ENCODE measurements at places on chromosomes 13 and 19.

DNA sequence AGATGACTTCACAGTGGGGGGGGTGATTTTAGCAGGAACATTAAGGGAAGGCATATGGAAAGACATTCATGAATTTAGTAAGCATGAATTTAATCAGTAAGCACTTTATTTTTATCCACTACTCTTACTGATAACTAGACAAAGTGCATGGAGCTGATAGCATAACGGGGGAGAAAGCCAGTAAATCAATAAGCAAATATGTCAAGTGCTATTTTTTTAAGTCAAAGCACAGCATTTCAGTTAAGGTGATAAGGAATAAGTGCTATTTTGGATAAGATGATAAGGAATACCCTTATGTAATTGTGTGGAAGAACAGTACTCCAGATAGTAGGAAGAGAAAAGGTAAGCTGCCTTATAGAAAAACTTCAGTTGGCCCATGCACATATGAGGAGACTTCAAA, 19.4 kb downstream of the UFM1 start:
- no peak for DNase-seq

DNA sequence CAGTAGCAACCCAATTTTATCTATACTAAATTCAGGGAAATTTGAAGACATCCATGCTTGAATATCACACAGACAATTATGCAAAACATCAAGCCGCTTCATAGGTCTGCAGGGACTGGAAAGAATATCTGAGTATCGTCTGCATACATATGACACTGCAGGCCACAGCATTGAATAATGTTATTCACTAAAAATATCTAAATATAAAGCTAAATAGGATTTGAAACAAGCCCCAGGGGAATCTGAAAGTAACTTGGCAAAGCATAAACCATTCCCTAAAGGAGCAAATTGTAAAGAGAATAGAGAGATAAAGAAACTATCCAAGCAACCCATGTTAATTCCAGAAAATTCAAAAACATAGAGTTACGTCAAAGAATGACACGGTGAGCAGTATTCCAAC, 1251.0 kb downstream of the PCDH17 start:
- no peak for DNase-seq

DNA sequence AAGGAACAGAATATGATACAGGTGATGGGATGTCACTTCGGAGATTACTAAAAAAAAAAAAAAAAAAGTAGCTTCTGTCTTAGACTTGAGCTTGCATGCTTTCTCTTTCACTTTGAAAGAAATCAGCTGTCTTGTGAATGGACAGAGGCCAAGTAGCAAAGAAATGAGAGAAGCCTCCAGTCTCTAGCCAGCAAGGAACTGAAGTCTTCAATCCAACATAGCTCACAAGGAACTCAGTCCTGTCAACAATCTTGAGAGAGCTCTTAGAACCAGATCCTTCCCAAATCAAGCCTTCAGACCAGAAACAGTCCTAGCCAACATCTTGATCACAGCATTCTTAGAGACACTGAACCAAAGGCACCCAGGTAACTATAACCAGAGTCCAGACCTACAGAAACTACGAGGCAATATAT, 7.7 kb downstream of the N4BP2L2 start:
- no peak for DNase-seq

GRCh38 chr13:22369840-22370239, 699.0 kb downstream of the FGF9 start:
- no peak for DNase-seq

GRCh38 chr19:46962030-46962570, 57.5 kb upstream of the NPAS1 start:
- DNase-seq, result no peak

DNA sequence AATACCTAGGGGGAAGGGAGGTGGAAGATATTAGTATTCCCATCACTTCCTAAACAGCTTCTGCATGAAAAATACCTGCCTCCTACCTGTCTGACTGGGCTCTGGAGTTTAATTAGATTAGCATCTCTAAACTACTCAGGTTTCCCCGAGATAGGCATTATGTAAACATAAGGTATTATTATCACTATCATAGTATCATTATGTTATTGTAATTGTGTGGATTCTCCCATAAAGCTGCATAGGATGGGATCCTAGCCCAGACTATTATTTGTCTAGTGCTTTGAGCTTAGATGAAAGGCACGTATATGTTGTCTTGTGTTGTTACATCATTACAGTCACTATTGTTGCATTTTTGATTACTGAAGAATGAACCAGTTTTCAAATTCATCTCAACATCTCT, 115.2 kb upstream of the SOX21 start:
- DNase-seq, result no peak

GRCh38 chr19:49687566-49688316, 1.7 kb upstream of the ADM5 start:
- DNase-seq, result no peak

GRCh38 chr13:48500652-48501197, 32.2 kb downstream of the RCBTB2 start:
- no peak for DNase-seq

DNA sequence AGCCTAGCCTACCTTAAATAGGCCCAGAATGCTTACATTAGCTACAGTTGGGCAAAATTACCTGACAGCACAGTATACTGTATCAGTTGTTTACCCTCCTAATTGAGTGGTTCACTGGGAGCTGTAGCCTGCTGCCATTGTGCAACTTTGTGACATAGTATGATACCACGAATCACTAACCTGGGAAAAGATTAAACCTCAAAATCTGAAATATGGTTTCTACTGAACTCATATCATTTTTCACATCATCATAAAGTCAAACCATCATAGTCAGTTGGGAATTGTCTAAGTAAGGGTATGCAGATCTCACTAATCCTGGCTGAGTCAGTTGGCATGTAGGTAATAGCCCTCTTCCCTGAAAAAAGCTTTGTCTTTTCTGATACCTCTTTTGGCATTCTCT, 9.2 kb downstream of the PAN3 start:
- DNase-seq, result no peak

DNA sequence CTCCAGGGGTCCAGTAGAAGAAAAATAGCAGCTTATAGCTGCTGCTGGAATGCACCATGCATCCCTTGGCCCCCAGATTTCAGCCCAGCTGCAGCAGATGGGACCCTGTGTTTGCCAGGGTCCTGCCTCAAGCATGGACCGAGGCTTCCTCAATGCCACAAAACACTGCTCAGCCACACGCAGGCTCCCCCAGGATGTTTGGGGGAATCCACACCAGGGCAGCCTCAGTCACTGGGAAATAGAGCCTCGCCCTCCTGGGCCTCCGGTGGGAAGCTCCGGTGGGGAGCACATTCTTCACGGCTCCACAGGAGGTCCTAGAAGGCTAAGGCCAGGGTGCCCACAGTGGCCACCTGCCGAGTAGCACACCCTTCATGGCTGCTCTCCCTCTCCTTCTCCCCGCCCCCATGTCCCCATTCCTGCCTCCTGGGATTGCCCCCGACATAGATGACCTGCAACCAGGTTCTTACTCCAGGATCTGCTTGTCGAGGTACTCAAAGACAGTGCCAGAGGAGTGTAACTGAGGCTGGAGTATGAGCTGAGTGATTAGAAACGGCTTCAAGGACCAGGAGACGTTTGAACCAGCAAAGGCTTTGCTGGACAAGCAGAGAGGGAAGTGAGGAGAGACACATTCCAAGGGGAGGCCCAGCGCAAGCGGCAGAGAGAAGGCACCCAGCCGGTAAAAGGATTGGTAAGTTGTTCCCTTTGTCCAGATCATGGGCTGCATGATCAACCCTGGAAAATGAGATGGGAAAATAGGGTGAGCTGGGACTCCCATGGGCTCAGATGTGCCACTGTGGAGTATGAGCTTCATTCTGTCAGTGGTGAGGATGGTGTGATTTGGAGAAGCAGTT, 110.7 kb upstream of the UQCRFS1 start:
- no peak for DNase-seq

DNA sequence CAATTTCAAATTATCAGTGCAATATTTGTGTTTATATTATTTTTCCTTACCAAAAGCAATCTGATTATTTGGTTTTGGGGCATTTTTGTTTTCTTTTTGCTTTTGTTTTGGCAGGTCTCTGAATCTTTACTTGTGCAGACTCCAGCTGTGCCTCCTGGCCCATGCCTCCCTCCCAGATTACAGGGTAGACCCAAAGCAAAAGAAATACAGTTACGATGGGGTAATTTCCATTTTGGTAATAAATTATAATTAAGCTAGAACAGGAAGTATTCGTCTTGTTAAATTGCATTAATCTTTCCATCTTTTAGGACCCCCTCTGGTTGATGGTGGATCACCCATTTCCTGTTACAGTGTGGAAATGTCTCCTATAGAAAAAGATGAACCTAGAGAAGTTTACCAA, 29.2 kb upstream of the MLNR start:
- no peak for DNase-seq

DNA sequence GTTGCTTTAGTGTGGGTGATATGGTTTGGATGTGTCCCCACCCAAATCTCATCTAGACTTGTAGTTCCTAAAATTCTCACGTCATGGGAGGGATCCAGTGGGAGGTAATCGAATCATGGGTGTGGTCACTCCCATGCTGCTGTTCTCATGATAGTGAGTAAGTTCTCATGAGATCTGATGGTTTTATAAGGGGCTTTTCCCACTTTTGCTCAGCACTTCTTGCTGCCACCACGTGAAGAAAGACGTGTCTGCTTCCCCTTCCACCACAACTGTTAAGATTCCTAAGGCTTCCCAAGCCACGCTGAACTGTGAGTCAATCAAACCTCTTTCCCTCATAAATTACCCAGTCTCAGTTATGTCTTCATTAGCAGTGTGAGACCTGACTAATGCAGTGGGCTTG, 26.0 kb downstream of the OR10H4 start:
- no peak for DNase-seq

DNA sequence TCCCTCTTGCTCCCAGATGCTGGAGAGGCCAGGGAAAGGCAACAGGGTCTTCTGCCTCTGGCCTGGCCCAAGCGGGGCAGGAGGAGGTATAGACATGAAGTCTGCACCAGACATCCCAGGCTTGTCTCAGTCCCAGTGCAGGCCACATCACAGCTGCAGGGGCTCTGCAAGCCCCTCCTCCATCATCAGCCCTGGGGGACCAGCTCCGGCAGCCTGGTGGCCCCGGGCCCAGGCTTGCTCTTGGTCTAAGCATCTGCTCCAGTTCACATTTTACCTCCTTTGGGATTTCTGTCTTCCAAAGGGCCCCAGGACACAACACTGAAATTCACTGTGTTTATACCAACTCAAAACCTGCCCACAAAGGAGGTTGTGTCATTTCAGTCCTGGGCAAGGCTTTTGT, 359.4 kb downstream of the ZNF536 start:
- DNase-seq, result no peak

DNA sequence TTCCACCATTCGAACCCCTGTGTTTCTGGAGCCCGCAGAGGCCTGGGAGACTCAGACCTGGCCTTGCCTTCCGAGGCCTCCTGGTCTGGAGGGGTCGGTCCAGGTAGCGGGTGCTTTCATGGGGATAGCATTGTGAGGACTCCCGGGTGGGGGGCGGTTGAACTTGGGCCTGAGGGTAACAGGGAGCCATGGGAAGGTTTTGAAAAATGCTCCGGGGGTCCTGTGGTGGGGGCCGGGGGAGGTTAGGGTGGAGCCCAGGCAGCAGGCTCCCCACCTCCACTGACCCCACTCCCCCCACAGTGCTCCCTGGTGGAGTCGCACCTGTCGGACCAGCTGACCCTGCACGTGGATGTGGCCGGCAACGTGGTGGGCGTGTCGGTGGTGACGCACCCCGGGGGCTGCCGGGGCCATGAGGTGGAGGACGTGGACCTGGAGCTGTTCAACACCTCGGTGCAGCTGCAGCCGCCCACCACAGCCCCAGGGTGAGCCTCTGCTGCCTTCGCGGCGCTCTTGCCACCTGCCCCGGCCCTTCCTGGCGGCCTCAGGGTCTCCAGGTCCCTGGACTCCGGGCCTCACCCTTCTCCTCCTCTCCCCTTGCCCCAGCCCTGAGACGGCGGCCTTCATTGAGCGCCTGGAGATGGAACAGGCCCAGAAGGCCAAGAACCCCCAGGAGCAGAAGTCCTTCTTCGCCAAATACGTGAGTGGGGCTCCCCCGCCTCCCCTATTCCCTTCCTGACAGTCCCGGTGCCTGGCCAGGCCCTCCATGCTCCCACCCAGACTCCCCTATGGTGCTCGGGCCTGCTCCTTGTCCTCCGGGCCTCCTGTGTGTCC, 3.8 kb upstream of the GARIN5A start:
- DNase-seq, result peak; percentile 51

- DNase-seq, result no peak
Observed at GRCh38 chr19:23823952-23824389, 65.3 kb upstream of the ZNF681 start.

GRCh38 chr19:55208880-55209692, at the start of gene PTPRH:
TSS of gene PTPRH (minus strand) at chr19:55209501. CDS start at chr19:55209433, 68 bp downstream.
- DNase-seq, result no peak

GRCh38 chr19:47379381-47379938, 30.3 kb downstream of the DHX34 start:
- DNase-seq, result no peak

- DNase-seq, result no peak
Observed at GRCh38 chr13:59301174-59301567, 862.6 kb downstream of the DIAPH3 start.

DNA sequence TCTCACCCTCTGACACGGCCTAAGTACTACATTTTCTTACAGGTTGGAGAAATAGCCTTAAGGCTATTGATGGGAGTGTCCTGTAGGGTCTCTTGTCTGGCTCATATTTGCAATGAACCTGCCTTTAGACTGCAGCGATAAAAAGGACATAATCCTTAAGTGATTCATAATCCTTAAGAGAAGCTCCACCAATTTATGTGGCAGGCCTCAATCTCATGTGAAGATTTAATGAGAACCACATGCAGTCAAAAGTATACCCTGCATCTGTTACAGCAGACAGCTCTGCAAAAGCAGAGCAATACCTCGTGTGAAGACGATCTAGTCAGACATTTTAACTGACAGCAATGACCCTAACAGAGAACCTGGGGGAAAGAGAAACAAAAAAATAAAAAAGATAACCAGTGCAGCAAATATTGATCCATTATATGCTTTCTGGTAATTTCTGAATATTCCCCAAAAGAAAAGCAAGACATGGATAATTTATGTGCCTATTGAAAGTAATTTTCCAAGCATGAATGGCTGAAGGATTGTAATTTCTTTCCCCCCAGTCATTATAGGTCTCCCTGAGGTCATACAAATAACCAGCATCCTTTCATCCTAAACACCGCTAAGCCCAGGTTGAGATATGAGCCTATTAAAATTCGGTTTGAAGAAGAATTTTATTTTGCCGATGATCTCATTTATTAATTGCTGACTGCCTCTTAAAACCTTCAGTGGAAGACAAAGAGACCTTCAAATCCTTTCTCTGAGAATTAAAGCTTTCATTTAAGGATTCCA, 321.8 kb upstream of the NBEA start:
- no peak for DNase-seq

DNA sequence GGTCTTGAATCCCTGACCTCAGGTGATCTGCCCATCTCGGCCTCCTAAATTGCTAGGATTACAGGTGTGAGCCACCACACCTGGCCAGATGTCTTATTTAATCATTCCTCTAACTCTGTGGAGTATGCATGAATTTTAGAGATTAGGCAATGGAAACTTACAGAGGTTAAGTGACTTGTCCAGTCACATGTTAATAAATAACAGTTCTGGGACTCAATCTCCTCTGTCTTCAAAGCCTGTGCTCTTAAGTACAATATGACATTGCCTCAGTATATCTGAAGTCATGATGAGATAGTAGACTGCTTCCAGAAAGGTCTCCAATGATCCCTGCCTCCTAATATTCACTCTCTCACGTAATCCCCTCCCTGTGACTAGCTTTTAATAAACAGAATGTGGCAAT, 72.9 kb upstream of the TDRD3 start:
- no peak for DNase-seq

GRCh38 chr19:10852098-10852800, 4.0 kb downstream of the C19orf38 start:
- no peak for DNase-seq

GRCh38 chr19:48543121-48543710, 8.8 kb upstream of the SULT2B1 start:
- DNase-seq, result no peak
